ENCODE measurements at places on chromosomes 7 and 10.

DNA sequence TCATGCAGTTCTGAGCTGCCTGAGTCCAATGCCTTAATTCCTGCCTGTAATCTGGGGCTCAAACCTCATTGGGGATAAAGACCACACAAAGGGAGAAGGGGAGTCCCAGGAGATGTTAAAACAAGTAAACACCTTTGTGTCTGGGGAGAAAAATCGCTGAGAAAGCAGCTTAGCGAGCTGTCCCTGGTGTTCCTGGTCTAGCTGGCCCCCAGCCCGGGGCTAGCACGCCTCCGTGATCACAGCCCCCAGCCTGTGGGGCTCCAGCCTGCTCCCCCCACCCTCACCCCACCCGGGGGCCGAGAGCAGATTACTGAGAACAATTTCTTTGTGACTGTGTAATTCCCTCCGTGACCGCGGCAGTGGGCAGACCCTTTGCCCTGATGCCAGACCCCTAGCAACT lies 24.8 kb downstream of the DPCD start:
- peak; percentile 24 for DNase-seq

DNA sequence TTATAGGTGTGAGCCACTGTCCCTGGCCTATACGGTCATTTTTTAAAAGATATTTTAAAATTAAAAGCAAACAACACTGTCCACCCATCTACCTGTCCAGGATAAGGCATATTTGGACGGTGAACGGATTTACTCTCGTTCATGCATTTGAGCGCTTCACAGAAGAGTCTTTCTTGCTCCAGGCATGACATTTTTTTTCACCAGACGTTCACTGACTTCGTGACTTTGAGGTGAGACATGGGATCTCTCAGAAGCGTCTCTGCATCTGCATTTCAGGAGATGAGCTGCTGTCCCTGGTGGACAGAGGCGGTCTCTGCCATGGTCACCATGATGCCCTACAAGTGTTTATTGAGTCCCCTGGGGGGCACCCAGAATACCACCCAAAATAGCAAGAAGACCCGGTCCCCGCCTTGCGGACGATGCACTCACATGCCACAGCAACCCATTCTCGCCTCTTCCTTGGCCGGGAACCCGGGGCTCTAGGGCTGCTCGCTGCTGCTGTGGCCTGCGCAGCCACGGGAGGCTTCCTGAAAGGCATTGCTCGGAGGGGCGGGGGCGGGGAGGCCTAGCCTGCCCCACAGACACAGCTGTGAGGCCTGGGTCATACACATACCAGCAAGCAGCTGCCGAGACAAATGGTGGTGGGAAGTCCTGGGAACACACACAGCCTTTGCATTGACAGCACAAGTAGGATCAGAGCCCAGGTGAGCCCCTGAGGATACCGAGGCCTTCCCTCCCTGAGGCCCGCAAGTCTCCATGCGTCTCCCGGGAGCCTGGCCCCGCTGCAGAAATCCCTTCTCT lies 84.4 kb downstream of the RGS10 start:
- DNase-seq, result no peak

GRCh38 chr7:124071843-124072242 lies 39.0 kb upstream of the TMEM229A start:
- DNase-seq, result no peak

- DNase-seq, result peak; percentile 36
Measured at GRCh38 chr7:35753761-35754603, 46.9 kb upstream of the SEPTIN7 start.

DNA sequence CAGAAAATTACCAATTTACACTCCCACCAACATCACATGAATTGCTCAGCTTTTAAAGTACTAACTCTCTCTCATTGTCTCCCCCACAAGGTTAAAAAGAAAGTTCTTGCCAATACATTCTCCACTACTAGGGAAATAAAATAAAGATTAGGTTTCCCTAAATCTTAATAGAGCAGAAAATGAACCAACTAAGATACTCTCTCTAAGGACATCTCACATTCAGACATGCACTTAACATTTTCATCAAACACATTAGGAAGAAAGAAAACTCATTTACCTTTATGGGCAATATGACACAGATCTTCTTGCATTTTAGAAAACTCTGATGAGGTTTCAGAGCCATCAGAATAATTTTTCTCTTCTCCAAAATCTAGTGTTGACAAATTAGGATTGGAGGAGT lies 104.1 kb upstream of the GSDME start:
- no peak for DNase-seq

DNA sequence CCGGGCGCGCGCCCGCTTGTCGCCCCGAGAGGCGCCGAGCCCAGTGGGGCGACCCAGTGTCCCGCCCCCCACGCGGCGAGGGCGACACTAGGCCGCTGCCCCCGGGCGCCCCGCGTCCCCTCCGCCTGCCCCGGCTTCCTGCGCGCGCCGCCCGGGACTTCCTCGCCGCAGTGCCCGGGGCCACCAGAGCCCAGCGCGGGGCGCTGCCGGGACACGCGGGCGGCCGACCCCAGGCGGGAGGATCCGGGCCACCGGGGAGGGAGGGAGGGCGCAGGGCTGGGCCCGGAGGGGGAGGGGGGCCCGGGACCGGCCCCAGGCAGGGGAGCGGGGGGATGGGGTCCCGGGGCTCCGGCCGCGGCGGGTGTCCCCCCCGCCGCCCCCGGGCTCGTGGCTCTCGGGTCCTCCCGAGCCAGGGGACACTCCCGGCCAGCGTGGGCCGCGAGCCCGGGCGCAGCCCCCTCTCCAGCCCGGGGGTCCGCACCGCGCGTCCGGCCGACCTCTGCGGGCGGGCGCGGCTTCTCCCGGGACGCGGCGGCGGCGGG lies 435 bp upstream of the PWWP2B start:
- DNase-seq, result no peak

- no peak for DNase-seq
Measured at GRCh38 chr10:121899727-121900126, 28.1 kb downstream of the ATE1 start.

GRCh38 chr7:1078519-1078918 lies 9.4 kb upstream of the GPER1 start:
- DNase-seq, result no peak

- DNase-seq, result no peak
Measured at GRCh38 chr7:10707519-10707918, 266.2 kb upstream of the PHF14 start.

- no peak for DNase-seq
Measured at GRCh38 chr10:74975758-74976157, 135.7 kb upstream of the SAMD8 start.

DNA sequence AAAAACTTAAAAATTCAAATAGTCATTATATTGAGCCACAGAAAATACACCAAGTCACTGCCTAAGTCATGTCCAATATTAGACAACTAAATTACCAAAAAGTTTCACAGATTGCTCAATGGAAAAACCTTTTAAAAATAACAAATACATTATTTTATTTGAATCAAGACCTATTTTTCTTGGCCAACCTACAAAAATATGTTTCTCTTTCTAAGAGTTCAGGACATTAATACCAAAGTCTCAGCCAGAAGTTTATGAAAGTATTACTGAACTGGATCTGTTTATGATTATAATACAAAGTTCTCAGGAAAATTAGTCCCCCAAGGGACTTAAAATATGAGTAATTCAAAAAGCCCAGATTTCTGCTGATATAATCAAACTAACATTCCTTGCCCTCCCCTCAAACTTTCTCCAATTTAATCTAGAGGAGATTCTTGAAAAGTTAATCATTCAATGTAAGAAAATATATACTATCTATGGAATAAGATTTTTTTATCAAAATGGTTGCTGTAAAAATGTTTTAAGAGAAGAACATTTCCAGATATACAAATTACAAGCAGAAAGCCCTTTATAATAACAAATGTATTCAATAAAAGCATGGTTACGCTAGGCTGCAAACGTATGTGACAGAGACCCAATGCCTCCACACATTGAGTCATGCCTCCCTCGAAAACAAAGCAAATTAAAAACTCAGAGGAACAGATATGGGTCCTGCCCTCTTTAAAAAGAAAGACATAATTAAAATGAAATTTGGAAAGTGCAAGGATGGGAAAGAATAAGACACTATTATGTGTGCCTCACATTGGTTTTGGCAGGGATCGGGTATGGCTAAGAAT lies 381.6 kb downstream of the PARD3 start:
- DNase-seq, result no peak

DNA sequence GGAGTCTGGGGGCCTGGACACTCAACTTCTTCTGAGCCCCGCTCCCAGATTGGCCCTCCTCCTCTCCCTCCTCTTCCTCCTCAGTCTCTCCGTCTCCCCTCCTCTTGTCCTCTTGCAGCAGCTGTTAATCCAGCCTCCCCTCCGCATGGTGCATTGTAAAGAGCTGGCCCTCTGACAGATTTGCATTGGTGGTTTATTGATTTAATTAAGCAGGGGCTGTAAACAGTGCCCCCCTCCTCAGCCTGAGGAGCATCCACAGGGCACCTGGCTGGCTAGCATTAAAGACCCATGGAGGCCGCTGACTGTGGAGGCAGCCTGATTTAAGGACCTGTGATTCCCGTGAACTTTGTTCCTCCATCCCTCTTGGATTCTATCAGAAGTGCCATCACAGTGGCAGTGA lies 28.9 kb upstream of the PCBD1 start:
- peak; percentile 45 for DNase-seq

- peak; percentile 82 for DNase-seq
Measured at GRCh38 chr7:86644282-86645224, 844 bp downstream of the GRM3 start.

DNA sequence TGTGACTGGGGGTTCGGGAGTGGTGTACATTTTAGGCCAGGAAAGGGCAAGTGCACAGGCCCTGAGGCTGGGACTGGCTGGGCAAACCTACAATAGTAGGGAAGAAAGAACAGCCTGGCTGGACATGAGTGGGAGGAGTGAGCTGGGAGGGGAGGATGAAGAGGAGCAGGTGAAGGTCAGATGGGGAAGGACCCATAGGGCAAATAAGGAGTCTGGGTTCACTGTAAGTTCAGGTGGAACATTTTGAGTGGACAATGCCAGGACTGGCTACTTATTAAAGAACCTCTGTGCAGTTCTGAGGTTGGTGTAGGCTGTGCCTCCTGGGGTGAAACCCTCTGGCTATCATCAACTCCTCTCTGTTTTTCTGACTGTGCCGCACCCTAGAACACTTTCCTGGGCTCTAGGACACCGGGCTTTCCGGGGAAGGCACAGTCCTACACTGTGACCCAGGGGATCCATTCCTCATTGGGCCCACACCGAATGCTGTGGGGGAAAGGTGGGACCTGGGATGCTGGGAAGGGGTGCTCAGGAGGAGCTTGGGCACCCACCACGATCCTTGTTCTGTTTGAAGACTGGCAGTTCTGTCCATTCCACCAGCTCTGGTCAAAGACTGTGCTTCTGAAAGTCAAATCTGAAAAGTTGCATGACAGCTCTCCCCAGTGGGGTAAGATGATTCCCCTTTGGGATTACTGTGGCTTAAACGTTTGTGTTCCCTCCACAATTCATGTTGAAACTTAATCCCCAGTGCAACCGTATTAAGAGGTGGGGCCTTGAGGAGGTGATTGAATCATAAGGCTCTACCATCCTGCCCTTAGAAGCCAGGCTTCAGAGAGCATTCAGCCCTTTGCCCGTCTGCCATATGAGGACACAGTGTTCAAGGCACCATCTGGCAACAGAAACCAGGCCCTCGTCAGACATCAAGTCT lies 4.0 kb upstream of the MMP21 start:
- no peak for DNase-seq

- DNase-seq, result no peak
Measured at GRCh38 chr10:76404531-76404930, 973.1 kb downstream of the LRMDA start.

Measured in retina (tissue), 1 donor.